Spleen (tissue), 13 donors: ENCODE measurements at places on chromosomes 7 and 10. TPM values are rescaled to one million over a fixed set of nuclear protein-coding genes. Genes with fewer than 3 reads are reported as not detected.

Gene NPC1L1
- not detected for total RNA-seq

Gene SPDYE9
- total RNA-seq: not detected

Gene CARD11
- 42.4 TPM for total RNA-seq

Gene PRF1
- 79.6 TPM for total RNA-seq

Gene CH25H
- total RNA-seq: 8.8 TPM

Gene TWIST1
- not detected for total RNA-seq
